Trophoblast cell (in vitro differentiated cells and primary cell): ENCODE measurements at places on chromosomes 4 and X.

- no peak overlapping the region for H3K27ac ChIP-seq
- H3K4me1 ChIP-seq = no peaks in the 10 kb centered on the region
- peaks cover 4% of the 10 kb centered on the region for H3K36me3 ChIP-seq
- no peaks in the 10 kb centered on the region for H3K27me3 ChIP-seq
Observed at GRCh38 chr4:47606482-47606881, 121.4 kb downstream of the ATP10D start.

- H3K27me3 ChIP-seq = no peaks in the 10 kb centered on the region
- H3K4me1 ChIP-seq = peaks cover 3% of the 10 kb centered on the region
- no peak for DNase-seq
- H3K4me3 ChIP-seq = no peak overlapping the region
- no peaks in the 10 kb centered on the region for H3K36me3 ChIP-seq
Observed at GRCh38 chr4:183205709-183206108, 106.7 kb downstream of the WWC2 start.

- no peak for DNase-seq
- H3K4me1 ChIP-seq = peaks cover 8% of the 10 kb centered on the region
- H3K27me3 ChIP-seq = no peaks in the 10 kb centered on the region
- no peak overlapping the region for H3K4me3 ChIP-seq
- H3K27ac ChIP-seq = peak overlapping the region; percentile 16
Observed at GRCh38 chr4:38665551-38666411, 1.8 kb downstream of the KLF3 start.

GRCh38 chr4:163558539-163559044 lies 64.1 kb downstream of the TMA16 start:
- DNase-seq = no peak
- no peaks in the 10 kb centered on the region for H3K27me3 ChIP-seq
- H3K4me3 ChIP-seq = no peak overlapping the region

DNA sequence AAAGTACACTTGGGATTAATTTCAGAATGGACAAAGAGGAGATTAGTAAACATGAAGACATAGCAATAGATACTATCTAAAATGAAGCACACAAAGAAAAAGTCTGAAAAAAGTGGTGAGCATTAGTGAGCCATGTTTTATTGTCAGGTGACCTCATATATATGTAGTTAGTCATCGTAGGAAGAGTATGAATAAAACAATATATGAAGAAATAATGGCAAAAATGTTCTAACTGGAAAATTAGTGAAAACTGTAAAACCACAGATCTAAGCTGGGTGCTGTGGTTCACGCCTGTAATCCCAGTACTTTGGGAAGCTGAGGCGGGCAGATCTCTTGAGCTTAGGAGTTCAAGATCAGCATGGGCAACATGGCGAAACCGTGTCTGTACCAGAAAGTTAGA lies 67.9 kb downstream of the RBPJ start:
- H3K4me3 ChIP-seq = no peak overlapping the region
- H3K4me1 ChIP-seq = no peaks in the 10 kb centered on the region
- no peak overlapping the region for H3K27ac ChIP-seq
- H3K27me3 ChIP-seq = no peaks in the 10 kb centered on the region
- no peaks in the 10 kb centered on the region for H3K36me3 ChIP-seq
- DNase-seq = no peak

- H3K36me3 ChIP-seq = no peaks in the 10 kb centered on the region
- DNase-seq = peak; percentile 5
- H3K4me1 ChIP-seq = no peaks in the 10 kb centered on the region
- no peak overlapping the region for H3K4me3 ChIP-seq
- H3K27me3 ChIP-seq = no peaks in the 10 kb centered on the region
Observed at GRCh38 chrX:82230013-82230412, 1028.1 kb downstream of the SH3BGRL start.

DNA sequence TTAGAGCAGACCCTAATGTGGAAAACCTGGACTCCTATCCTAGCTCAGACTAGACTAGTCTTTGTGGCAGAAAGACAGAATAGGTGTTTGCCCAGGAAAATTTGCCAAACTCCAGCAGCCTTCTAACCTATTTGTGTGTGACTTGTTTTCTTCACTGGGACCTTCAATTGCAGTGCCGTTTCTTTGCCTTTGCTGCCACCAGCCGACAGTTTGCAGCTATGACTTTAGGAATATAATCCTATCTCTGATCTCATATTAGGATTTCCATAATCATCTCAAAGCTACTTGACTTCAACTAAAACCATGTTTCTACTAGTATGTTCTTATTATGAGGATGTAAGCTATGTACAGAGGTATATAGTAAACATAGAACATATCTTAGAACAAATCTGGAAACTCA lies 60.2 kb upstream of the PGAM4 start:
- H3K27ac ChIP-seq = no peak overlapping the region
- DNase-seq = peak; percentile 27
- no peaks in the 10 kb centered on the region for H3K27me3 ChIP-seq
- no peaks in the 10 kb centered on the region for H3K36me3 ChIP-seq

GRCh38 chrX:152520653-152521052 lies 69.5 kb upstream of the GABRA3 start:
- H3K27me3 ChIP-seq = no peaks in the 10 kb centered on the region
- no peak for DNase-seq
- no peak overlapping the region for H3K4me3 ChIP-seq
- no peak overlapping the region for H3K27ac ChIP-seq

GRCh38 chrX:150768580-150769190 lies 75.5 kb downstream of the MTMR1 start:
- no peak overlapping the region for H3K27ac ChIP-seq
- no peak for DNase-seq
- H3K36me3 ChIP-seq = no peaks in the 10 kb centered on the region
- no peak overlapping the region for H3K4me3 ChIP-seq
- H3K4me1 ChIP-seq = peaks cover 8% of the 10 kb centered on the region

DNA sequence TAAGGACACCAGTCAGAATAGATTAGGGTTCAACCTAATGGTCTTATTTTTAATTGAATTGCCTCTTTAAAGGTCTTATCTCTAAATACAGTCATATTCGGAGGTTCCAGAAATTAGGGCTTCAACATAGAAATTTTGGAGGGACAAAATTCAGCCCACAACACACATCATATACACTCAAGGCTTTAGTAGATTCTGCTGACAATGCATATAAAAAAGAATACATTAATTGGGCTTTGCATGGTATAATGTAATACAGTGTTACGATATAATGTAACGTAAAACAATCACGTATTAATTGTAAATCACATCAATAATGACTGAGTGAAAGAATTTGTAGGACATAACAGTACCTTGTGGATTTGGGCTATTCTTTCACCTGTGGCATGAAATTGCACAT lies 787.8 kb downstream of the STIM2 start:
- H3K36me3 ChIP-seq = no peaks in the 10 kb centered on the region
- no peaks in the 10 kb centered on the region for H3K4me1 ChIP-seq
- H3K4me3 ChIP-seq = no peak overlapping the region

- H3K36me3 ChIP-seq = no peaks in the 10 kb centered on the region
- no peaks in the 10 kb centered on the region for H3K4me1 ChIP-seq
- peak; percentile 18 for DNase-seq
- no peak overlapping the region for H3K4me3 ChIP-seq
- no peaks in the 10 kb centered on the region for H3K27me3 ChIP-seq
Observed at GRCh38 chr4:139184129-139184528, 7.1 kb upstream of the ELF2 start.

- no peaks in the 10 kb centered on the region for H3K27me3 ChIP-seq
- H3K4me1 ChIP-seq = no peaks in the 10 kb centered on the region
- no peak for DNase-seq
- H3K36me3 ChIP-seq = no peaks in the 10 kb centered on the region
- H3K27ac ChIP-seq = no peak overlapping the region
- no peak overlapping the region for H3K4me3 ChIP-seq
Observed at GRCh38 chr4:175306436-175306835, 388.3 kb downstream of the ADAM29 start.

DNA sequence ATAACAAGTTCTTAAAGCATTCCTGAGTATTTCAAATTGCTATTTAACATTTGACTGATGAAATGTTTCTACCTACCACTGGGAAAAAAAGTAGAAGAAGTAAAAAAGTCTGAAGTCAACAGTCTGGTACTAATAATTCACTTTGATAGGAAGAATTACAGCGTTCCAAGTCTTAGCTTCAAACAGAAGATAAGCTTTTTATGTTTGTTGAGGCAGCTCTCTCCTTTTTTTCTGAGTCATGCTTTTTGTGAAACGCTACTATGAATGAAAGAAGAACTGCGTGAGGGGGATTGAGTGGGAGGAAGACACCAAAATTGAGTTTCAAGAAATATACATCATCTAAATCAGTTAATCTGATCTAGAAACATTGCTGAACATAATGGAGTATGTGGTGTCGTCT lies 13.0 kb upstream of the KDR start:
- H3K36me3 ChIP-seq = no peaks in the 10 kb centered on the region
- no peak for DNase-seq
- no peaks in the 10 kb centered on the region for H3K27me3 ChIP-seq
- H3K4me3 ChIP-seq = no peak overlapping the region
- no peaks in the 10 kb centered on the region for H3K4me1 ChIP-seq

DNA sequence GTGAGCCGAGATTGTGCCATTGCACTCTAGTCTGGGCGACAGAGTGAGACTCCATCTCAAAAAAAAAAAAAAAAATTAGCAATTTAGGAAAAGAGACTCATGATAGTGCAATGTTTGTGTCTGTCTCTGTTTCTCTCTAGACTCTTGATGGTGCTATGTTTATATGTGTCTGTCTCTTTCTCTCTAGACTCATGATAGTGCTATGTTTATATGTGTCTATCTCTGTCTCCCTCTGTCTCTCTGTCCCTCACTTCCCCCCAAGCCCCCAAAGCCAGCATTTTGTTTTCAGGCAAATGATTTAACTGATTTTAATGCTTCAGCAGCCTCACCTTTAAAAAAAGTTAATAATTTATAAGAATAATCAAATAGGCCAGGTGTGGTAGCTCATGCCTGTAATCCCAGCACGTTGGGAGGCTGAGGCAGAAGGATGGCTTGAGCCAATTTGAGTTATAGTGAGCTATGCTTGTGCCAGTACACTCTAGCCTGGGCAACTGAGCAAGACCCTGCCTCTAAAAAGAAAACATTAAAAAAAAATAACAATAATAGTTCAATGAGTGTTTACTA lies 6.9 kb downstream of the MOB1B start:
- H3K27ac ChIP-seq = no peak overlapping the region
- no peak overlapping the region for H3K4me3 ChIP-seq
- peaks cover 12% of the 10 kb centered on the region for H3K36me3 ChIP-seq
- H3K27me3 ChIP-seq = no peaks in the 10 kb centered on the region
- no peaks in the 10 kb centered on the region for H3K4me1 ChIP-seq

GRCh38 chr4:101337688-101338087 lies 9.6 kb downstream of the PPP3CA start:
- no peaks in the 10 kb centered on the region for H3K36me3 ChIP-seq
- H3K4me1 ChIP-seq = no peaks in the 10 kb centered on the region
- no peak for DNase-seq
- H3K27me3 ChIP-seq = no peaks in the 10 kb centered on the region
- H3K27ac ChIP-seq = no peak overlapping the region
